ENCODE measurements at places on chromosomes 5 and 9. TPM values are rescaled to one million over a fixed set of nuclear protein-coding genes. Genes with fewer than 3 reads are reported as not detected.

GRCh38 chr5:156529892-156530291 lies 202.9 kb downstream of the SGCD start:
- no peak for DNase-seq

- DNase-seq: peak; percentile 61
Measured at GRCh38 chr5:154367101-154367500, 78.7 kb upstream of the SAP30L start.

The C5orf58 gene
- not detected for total RNA-seq

DNA sequence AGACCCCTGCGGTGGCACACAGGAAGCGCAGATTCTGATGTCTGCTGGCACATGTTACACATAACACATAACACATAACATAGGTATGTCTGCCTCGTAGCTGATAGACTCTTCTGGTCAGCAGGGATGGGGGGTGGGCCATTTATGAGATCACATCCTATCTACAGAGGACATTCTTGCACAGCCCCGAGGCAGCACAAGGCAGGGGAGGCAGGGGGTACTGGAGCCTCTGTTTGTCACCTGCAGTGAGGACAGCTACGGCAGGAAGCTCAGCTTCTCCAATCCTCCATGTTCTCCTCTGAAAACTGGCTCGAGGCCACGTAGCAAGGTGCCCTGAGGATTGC lies 16.7 kb upstream of the MED10 start:
- no peak for DNase-seq

DNA sequence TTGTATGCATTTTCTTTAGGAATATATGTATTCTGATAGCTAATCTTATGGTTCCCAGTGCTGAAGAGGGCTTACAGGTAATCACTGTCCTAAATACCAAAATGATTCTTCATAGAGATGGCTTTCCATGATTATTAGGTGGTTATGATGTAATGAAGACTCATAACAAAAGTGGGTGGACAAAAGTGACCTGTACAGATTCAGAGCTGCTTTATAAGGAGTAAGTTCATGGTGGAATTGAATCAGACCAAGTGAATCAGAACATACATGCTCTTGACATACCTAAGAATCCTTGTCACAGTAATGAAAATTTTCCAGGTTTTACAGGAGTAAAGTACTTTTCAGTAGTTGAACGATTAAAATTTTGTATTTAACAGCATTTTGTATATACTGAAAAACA lies 105.6 kb downstream of the NIPBL start:
- no peak for DNase-seq

DNA sequence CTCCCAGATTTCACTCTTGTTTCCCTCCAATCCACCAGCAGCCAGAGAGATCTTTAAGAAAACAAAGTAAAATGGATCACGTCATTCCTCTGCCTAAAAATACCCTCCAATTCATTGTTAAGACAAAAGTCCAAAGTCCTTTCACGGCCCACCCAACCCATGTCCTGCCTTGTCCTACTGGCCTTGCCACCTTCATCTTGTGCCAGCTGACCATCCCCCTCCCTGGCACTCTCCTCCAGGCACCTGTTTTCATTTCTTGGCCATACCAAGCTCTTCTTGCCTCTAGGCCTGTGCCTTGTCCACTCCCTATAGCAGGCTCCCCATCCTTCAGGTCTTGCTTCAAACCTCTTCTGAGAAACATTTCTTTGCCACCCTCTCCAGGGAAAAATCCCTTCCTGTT lies 307.6 kb downstream of the MSX2 start:
- DNase-seq: no peak

The CD180 gene
- 0.03 TPM for total RNA-seq

GRCh38 chr9:132731230-132731629 lies 61.0 kb downstream of the GTF3C4 start:
- no peak for DNase-seq

DNA sequence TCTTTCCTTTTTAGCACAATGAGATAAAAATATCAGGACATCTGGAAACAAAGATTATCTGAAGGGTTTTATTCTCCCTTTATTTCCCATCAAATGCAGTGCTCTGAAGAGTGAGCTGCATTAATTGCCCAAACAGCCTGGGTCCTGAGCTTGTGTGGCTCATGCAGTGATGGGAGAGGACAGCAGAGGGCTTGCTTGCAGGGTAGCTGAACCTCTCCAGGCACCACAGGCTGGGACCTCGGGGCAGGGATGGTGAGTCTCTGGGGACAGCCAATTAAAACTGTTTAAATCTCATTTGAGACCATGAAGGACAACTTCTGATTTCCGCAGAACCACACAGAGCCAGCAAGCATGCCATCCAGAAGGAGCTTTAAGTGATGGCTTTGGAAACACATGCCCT lies 71.2 kb downstream of the PLAC8L1 start:
- no peak for DNase-seq

DNA sequence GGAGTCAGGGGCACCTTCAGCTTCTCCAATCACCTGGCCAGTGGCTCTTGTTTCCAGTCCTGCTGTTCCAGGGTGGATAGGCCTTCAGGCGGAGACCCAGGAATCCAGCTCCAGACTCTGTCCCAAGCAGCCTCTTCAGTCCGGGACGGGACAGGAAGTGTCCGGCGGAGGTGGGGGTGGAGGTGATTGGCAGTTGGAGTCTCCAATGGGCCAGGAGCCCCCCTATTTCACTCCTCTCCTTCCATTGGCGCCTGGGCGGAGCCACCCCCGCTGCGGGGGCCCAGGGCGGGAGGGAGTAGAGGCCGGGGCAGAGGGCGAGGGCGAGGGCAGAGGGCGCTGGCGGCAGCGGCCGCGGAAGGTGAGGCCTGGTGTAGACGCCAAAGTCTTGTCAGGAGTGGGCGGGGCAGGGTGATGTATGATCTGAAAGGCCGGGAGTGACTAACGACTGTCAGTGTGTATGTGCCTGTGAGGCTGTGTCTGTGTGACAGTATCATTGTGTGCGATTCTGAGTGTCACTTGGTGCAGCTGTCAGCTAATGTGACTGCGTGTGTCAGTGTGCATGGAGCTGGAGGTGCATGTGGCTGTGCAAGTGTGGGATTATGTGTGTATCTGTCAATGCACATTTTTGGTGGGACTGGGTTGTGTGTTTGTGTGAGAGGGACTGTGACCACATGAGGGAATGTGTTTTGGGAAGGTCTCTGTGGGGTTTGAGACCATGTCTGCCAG lies at the start of gene IL11RA:
IL11RA (plus strand) TSS at position 310 of the 726 bp plus-strand sequence. CDS start 3,033 bp downstream, outside the sequence.
- peak; percentile 87 for DNase-seq

DNA sequence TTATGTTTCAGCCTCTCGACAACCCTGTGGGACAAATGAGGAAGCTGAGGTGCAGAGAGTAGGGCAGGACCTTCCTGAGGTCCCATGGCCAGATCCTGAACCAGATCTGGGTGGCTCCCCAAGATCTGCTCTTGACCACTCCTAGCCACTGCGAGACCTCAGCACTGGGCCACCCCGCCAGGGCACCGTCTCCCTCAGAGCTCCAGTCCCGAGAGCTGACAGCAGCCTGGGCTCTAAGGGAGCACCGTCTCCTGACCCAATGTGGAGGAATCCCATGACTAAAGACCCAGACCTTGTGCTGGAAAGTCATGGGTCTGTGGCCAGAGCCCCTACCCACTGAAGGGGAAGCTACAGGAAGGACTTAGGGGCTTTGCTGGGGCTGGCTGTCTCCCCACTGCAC lies 4.5 kb upstream of the LMX1B start:
- DNase-seq: no peak

DNA sequence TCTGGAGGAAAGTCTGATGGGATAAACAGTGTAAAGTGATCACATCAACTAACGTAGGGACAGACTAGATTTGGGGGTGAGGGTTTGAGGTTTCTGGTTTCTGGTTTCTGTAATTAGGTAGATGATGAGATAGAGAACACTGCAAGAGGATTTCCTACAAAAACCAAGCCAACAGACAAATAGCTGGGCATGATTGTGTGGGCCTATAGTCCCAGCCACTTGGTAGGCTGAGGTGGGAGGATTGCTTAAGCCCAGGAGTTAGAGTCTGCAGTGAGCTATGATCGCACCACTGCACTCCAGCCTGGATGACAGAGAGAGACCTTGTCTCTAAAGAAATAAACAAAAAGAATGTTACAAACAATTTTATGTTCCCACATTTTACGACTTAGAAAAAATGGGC lies 34.4 kb upstream of the RNU6ATAC start:
- no peak for DNase-seq

DNA sequence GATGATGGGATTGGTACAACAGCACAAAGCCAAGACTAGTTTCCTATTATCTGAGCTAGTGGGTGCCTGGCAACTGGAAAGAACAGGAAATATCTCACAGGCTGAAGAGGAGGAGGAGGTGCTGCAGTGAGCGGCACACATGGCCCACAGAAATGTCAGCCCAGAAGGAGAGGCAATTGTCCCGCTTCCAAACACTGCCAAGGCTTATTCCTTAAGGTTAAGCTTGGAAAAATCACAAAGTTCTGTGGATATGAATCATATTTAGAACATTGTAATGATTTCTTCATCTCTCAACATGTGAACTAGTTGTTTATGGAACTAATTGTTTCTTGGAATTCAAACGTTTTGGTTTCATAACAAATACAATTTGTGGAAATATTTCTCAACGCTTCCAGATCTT lies 1019.5 kb upstream of the SEMA6A start:
- DNase-seq: no peak

DNA sequence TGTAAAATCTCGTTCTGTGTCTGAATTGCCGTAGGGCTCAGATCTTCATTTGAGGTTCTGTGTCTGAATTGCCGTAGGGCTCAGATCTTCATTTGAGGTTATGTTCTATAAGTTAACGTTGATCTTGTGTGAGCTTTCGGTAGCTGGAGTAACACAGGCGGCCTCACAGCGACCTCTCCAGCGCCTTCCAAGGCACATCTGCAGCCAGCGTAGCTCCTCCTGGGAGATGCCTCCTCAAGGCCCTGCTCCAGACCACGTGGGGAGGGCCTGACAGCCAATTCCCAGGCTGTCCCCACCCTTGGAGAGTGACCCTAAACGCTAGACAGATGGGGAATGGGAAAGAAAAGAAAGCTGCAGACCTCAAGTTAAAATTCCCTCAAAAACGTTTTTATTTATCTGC lies 8.7 kb upstream of the AHRR start:
- DNase-seq: no peak

The ADAM19 gene
- total RNA-seq: 43.1 TPM

The SPATA6L gene
- total RNA-seq: not detected

DNA sequence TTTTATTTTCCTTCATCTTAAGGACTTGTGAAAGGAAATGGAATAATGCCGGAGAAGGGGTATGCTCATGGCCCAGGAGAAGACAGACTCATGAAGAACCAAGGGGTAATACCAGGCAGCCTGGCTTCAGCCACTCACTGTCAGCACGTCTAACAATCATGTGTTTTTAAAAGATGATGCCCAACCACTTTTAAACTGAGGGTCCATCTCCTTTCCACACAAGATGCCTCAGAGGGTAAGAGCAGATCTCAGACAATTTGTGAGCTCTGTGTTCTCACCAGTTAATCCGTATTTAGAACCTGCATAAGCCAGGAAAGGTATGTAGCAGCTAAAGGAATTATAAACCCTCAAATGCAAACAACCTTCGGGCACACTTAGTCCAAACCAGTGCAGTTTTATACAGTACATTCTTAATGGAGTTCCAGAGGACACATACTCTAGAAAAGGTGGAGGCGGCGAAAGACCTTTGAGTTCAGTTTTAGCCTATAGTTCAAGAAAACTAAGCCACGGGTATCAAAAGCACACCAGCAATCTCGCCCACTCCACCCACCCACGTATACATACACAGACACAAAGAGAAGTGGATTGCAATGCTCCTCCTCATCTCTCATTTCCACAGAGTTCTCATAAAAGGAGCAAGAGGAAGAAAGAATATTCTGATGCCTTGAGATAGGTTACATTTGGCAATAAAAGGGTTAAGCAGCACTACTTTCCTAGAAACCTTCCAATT lies 2.6 kb downstream of the DIAPH1 start:
- DNase-seq: no peak

GRCh38 chr5:157568720-157569119 lies 6.9 kb downstream of the ADAM19 start:
- DNase-seq: no peak

The TOPORS gene
- total RNA-seq: 21.8 TPM

- no peak for DNase-seq
Measured at GRCh38 chr5:58759745-58760144, 176.9 kb downstream of the RAB3C start.

DNA sequence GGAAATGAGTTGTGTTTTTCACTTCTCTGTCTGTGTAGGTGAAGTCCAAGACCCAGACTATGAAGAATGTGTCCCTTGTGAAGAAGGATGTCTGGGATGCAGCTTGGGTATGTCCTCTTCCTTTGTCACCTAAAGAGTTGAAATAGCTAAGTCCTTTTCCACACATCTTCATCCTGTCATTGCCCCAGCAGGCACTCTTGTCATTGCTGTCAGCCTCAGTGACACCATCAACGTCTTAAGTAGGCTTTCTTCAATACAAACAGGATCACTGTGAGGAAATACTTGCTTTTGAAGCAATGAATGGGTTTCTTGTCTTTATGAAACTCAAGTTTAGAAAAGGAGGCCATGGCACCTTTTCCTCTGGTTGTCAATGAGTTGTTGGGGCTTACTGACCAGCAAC lies 153.6 kb downstream of the RFK start:
- DNase-seq: no peak

The STC2 gene
- total RNA-seq: 0.03 TPM

The MSX2 gene
- total RNA-seq: 0.36 TPM

DNA sequence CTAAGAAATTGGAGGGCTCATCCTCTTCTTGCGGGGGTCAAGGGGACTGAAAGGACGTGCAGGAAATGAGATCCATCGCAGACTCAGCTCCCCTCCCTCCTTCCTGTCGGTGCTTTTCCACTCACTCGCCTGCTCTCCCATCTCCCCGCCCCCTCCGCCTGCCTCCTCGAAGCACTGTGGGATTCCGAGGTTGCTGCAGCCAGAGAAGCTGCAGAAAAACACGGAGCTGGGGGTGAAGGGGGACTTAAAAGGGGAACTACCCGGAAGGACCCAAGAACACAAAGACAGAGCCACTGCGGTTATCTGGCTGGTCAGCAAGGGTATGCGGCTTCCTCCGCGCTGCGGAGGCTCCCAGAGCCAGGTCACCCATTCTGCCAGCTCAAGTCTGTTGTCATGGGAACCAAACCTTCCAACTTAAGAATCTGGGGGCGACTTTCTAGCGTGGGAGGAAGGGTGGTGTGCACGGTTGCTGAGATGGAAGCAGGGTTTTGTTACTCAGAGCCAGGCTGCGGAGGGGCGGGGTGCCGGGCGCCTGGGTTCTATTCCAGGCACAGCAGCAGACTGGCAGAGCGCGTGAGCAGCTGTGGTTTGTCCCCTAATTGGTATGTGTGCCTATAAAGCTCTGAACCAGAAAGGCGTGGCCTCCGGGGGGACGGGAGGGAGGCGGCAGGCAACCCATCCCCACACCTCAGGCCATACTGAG lies 24.9 kb downstream of the PCDHGC5 start:
- peak; percentile 94 for DNase-seq

DNA sequence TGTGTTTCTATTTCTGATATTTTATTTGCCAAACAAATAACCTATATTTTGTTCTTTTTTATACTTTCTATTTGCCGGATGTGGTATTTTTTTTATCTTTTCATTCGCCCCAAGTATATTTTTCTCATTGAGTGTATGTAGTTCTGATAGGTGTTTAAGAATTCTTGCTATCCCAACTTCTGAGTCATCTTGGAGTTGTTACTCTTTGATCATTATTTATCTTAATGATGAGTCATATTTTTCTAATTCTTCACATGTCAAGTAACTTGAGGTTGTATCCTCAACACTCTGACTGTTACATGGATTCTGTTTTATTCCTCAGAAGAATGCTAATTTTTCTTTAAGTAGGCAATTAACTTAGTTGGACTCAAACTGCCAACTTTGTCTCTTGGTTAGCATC lies 498.1 kb downstream of the TLE1 start:
- peak; percentile 16 for DNase-seq

The JADE2 gene
- total RNA-seq: 20.7 TPM

The SLC6A7 gene
- total RNA-seq: not detected

GRCh38 chr5:124419531-124419930 lies 326.9 kb downstream of the ZNF608 start:
- no peak for DNase-seq

All from A172 (cell line).